MCF 10A (cell line): ENCODE measurements at places on chromosomes 2 and 18.

- DNase-seq = no peak
These were observed 50.7 kb downstream of the FMNL2 start for GRCh38 chr2:152385650-152386049.

DNA sequence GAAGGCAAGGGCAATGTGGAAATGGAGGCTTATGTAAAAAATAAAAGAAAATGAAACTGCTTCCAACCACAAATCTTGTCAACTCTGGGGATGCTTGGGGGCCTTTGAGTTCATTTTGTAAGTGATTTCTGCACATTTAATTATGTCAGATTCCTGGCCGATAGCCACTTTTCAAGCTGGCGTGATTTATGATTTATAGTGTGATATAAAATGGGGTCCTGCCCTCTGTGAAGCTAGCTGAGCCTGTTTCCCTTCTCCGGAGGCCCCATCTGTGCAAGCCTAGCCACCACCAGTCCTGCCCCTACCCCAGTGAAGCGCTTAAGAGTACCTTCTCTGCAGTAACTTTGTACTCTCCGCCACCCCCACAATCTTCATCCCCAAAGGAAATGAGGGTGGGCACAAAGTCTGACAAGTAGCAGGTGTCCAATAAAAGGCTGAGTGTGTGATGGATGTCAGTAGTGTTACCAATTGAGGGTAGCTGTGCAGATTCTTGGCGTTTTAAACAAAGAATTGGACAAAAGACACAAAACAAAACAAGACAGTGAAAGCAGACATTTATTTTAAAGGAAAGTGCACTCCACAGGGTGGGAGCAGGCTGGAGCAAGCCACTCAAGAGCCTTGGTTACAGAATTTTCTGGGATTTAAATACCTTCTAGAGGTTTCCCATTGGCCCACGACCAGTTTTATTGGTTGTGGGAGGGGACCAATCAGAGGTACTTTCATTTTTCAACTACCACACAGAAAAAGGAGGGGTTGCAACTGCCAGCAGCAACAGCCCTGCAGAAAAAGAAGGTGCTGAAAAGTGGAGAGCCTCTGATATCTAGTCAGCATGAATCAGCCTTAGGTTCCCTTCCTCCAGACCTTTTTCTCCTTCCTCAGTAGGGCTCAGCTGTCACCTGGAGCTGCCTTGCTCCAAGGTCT lies 39.0 kb upstream of the SIX3 start:
- DNase-seq = peak; percentile 6

DNA sequence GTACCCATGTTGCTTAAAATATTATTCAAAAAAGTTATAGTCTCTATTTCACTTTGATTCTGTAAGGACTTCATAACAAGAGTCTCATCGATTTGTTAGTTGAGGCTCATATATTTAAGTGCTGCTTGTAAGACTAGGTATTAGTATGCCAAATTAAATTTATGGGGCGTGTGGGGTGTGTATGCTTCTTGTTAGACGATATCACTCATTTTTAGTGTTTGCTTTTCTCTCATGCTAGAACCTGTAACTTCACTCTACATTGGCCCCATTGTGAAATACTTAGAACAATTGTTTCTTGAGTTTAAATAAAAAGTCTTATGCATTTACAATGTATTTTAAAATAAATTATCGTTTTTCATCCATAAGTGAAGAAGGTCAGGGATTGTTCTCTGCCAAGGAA lies 63.6 kb downstream of the CTNNA2 start:
- DNase-seq = no peak

DNA sequence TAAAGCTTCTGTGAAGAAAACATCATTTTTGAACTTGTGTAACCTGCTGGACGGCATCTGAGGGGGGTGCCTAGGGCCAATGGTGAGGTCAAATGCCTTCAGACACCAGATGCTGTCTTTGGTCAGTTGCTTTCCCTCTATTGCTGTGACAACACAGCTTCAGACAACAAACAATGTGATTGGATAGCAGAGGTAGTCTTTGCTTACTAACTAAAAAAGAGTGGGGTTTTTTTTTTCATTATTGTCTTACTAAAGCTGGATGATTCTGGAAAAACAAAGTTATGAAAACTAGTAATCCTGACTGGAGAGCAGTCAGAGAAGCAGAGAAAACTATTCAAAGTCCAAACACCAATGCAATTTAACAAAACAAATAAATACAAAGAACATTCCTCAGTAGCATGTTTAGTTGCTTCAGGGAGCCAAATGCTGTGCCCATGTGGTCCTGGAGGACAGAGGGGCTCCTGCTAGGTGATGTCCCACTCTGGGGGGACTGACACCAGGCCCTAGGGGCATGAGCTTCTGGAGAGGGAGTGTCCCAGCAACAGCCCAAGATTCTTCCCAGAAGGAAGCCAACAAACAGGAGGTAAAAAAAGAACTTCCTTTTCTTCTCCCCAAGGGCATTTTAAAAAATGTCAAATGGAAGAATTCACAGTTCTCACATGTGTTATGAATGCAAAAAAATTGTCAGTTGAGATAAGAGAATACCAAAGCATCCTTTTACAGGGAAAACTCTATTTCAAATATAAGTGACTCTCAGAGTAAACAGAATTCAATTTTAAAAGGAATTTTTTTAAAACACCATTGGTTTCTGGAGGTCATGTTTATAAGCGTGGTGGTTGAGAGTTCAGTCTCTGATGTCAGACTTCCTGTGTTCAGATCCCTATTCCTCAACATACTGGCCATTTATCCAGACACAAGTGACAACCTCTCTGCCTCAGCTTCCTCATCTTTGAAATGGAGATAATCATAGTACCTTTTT lies 181.1 kb upstream of the PGAP1 start:
- peak; percentile 8 for DNase-seq

- peak; percentile 80 for DNase-seq
These were observed 99.3 kb downstream of the SPATS2L start for GRCh38 chr2:200405599-200406298.

DNA sequence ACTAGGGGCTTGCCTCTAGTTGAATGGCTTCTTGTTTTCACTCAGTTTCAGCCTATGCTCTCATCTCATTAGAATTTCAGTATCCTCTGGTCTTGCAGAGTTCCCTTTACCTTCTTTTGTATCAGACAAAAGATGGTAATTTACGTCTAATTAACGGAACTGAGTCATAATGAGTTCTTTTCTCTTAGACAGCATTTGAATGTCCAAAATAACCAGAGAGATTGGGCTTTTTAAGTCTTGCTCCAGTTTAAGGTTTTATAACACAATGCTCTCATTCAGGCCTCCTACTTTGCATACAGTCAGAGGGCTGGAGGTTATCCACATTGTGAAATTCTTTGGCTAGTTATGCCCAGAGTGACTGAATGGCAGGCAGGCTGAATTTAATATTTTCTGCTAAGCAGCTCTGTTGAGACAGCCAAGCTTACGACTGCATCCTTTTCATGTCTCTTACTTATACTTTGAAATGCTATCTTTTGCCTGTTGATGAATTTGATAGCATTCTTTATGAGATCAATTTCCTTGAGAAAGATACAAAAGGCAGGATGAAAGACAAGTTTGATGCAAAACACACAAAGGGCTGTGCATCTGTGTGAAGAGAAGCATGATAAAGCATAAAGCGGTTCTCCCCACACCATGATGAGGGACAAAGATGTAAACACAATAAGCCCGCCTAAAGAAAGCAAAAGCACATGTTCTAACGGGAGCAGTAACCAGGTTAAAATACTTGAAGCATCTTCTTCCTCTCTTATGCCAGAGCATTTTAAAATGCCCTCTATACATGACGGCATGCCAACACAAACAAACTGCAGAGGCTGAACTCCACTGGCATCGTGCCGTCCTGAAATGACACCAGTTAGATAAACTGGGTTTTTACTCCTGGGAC lies 90.0 kb downstream of the CDH2 start:
- peak; percentile 74 for DNase-seq

- DNase-seq = no peak
These were observed 37.1 kb downstream of the ZNF516 start for GRCh38 chr18:76457957-76458356.

DNA sequence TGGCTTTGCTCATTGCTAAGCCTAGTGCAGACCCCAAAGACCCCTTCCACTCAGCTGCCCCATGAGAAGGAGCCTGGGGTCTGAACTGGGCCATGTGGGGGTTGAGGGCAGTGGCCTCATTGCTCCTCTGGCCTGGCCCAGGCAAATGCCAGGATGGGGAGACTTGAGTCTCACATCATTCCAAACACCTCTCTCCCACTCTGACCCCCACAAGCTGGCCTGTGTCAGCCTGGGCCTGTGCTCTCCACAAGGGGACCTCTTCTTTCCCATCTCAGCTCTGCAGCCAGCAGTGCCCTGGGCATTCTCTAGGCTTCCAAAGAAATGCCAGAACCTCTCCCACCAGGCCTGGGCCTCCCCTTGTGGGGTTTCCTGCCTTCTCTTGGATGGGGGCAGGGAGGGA lies 45.8 kb upstream of the OTOF start:
- no peak for DNase-seq

- no peak for DNase-seq
These were observed 99.4 kb downstream of the NEB start for GRCh38 chr2:151634736-151635467.

- no peak for DNase-seq
These were observed 8.7 kb downstream of the EPHA4 start for GRCh38 chr2:221563270-221563985.

- DNase-seq = peak; percentile 34
These were observed 157.3 kb downstream of the CDCA7 start for GRCh38 chr2:173511942-173512341.

- no peak for DNase-seq
These were observed 60.0 kb downstream of the HS1BP3 start for GRCh38 chr2:20590704-20591515.

DNA sequence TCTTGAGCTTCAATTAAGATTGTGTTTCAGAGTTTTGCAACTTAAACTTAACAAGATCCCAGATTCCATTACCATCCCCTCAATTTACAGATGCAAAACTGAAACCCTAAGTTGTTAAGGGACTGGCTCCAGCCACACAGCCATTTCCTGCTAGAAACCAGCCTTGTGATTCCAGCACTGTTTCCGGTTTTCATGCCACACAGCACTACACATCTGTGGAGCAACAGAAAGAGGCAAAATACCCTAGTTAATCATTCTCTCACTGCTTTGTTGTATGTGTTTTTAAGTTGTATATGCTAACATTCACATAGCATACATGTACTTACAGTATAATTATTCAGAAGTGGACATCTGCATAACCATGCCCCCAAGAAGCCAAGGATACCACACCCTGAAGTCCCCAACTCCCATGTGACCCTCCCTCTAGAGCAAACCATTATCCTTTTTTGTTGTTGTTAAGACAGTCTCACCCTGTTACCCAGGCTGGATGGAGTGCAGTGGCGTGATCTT lies 87.4 kb downstream of the MYO5B start:
- no peak for DNase-seq

- DNase-seq = peak; percentile 48
These were observed 61.4 kb downstream of the SOS1 start for GRCh38 chr2:39059366-39059952.

DNA sequence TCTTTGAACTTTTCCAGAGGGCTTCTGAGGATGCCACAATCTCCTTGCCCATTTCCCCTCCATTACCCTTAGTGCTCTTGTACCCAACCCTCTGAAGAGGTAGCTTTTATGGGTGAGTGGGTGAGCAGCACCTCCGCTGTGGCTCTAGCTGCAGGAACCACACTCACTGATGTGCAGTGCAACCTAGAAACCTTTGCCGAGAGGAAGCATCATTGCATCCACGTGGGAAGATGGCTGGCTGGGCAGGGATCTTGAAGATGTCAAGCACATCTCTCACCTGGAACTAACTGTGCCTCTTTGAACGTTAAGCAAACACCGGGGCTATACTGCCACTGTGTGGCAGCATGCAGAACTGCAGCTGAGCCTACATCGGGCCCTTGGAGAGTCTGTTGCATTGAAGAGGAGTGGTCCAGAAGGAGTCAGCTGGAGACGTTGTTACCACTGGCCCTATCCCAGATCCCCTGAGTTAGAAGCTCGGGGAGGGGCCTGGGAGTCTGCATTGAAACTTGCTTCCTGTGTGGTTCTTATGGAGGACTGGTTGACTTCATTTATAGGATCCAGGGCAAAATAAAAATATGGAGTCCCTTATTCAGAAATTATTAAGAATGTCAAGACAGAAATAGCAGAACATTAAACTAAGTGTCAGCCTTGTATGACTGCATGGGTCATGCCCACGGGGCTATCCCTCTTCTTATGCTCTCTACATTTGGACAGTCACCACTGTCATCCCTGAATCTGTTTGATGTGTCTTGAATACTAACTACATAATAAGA lies 28.7 kb downstream of the IGFBP5 start:
- DNase-seq = peak; percentile 79

DNA sequence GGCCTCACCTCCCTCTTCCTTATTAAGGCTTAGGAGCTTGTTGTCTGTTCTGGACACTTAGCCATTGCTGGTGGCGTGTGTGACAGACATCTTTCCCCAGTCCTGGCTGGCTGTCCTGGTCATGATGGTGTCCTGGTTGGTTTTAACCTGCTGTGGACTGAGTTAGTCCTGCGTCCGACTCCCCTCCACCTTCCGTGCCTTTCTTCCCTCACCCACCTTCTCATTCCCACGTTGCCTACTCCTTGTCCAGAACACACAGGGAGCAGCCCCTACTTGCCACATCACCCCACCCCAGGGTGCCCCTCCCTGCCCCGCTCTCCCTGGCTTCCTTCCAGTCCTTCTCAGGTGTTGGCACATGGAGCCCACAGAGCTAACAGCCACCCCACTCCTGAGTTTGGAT lies 9.5 kb downstream of the ANO7 start:
- no peak for DNase-seq

DNA sequence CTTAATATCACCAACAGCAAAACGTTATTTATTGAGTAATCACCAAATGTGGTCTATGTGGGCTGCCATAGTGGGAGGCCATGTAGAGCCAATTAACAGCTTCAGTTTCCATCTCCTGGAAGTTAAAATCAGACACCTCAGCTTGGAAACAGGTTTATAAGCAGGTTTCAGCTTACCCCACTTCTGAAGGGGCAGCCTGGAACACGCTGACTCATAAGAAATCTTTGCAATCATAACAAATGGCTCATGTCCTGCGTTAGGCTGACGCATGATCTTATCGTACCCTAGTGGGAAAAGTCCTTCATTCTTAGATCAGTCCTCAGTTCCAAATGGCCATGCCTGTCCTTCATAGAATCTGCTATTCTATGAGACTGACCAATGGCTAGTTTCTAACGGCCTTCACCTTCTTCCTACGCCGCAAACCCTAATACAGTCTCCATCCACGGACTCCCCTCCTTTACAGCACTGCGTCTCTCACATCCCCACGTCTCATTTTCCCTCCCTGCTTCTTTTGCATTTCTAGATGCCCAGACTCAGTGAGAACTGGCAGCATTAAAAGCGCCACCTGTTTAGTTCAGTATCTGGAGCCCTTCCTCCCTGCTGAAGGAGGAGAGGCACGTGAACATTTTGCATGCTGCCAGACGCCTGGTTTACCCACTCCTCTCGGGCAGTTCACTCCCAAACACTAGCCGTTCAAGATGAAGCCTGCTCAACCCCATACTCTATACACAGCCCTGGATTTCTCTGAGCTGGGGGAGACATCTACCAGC lies 24.2 kb upstream of the BZW1 start:
- DNase-seq = peak; percentile 93
